Activated T-helper 9 cell treated with anti-CD3 and anti-CD28 coated beads, Interleukin-2, amount 50 U/mL, for 16 hours (primary cell): ENCODE measurements at places on chromosomes 11 and 22.

- DNase-seq, result no peak
Observed at GRCh38 chr22:33350961-33351360, 292.8 kb upstream of the SYN3 start.

GRCh38 chr11:118612378-118612777 is 5.0 kb downstream of the PHLDB1 start:
- DNase-seq, result no peak

DNA sequence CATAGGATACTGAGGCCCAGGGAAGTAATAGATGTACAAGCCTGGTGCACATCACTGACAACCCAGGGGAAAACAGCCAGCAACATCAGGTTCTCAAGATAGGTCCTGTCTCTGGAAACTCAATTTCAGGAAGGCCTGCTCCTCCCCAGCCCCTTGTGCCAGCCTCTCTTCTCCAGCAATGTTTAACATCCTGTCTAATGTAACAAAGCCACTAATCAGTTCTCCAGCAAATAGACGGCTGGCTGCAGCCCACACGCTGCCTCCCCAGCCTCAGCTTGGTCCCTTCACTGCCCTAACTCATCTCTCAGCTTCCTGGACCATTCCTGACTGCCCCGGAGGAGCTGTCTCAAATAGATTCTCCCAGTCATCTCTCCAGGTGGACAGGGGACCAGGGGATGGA is 37.8 kb downstream of the RPL27A start:
- no peak for DNase-seq

DNA sequence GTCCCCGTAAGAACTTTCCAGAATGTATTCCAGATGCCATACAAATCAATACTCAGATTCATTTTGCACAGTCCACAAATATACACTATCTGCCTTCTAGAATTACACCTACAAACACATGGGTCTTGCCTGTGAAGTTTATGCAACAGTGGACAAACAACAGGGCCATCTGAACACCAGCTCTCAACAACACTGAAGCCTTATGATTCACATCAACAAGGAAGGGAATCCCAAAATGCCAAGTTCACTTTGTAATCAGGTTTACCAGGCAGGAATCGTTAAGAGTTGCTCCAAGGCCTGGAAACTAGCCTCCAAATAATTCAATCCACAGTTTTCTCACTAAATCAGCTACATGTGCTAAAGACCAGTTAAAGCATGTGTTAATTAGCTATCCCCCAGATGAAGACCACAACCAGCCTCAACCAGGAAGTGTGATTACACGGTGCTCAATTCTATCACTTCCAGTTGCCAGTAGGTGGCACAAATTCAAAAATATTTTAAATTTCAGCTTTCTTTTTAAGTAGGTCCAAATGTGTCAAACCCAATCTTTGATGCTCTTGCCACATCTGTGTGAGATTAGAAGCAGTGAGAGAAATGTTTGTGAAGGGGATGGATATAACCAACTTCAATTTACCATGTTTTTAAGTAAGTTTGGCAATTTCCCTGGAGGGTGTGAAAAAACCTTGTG is 139.1 kb upstream of the BDNF start:
- DNase-seq, result no peak

DNA sequence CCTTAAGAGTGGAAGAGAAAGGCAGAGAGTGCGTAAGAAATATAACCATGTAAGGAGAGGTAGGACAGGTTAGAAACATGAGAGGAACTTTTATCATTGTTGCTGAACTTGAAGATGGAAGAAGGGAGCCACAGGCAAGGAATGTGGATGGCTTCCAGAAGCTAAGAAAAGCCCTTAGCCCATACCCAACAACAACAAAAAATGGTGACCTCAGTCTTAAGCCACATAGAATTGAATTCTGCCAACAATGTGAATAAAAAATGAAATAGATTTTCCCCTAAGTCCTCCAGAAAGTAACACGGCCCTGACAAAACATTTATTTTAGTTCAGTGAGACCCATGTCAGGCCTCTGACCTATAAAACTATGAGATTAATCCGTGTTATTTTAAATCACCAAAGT is 767.3 kb downstream of the FAM181B start:
- DNase-seq, result no peak

DNA sequence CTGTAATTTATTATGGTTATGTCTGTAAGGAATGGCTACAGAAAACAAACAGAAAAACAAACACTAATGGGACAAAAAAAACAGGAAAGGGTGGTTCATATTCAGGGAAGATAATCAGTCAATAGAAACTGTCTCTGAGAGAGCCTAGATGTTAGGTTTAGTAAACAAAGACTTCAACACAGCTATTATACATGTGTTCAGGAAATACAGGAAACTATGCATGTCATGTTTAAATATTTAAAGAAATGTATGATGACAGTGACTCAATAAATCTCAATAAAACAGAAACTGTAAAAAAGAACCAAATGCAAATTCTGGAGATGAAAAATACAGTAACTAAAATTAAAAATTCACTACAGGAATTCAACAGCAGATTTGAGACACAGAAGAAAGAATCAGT is 76.0 kb downstream of the PACS1 start:
- DNase-seq, result no peak

GRCh38 chr11:11420899-11421285 is 67.8 kb upstream of the CSNK2A3 start:
- no peak for DNase-seq

- no peak for DNase-seq
Observed at GRCh38 chr11:74256378-74257133, 54.9 kb downstream of the P4HA3 start.

- no peak for DNase-seq
Observed at GRCh38 chr11:27429761-27430393, 42.7 kb downstream of the LGR4 start.

- no peak for DNase-seq
Observed at GRCh38 chr11:17736930-17737817, 2.6 kb downstream of the KCNC1 start.

DNA sequence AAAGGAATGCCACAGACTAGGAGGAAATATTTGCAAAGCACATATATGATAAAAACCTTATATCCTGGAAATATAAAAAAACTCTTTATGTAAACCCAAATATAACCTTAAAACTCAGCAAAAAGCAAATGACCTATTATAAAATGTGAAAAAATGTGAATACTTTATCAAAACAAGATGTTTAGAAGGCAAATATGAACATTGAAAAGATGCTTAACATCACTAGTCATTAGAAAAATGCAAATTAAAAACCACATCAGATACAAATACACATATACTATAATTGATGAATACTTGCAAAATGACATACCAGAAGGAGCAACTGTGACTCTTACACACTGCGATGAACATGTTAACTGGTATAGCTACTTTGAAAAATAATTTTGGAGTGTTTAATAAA is 511.2 kb upstream of the LRRC4C start:
- DNase-seq, result no peak

DNA sequence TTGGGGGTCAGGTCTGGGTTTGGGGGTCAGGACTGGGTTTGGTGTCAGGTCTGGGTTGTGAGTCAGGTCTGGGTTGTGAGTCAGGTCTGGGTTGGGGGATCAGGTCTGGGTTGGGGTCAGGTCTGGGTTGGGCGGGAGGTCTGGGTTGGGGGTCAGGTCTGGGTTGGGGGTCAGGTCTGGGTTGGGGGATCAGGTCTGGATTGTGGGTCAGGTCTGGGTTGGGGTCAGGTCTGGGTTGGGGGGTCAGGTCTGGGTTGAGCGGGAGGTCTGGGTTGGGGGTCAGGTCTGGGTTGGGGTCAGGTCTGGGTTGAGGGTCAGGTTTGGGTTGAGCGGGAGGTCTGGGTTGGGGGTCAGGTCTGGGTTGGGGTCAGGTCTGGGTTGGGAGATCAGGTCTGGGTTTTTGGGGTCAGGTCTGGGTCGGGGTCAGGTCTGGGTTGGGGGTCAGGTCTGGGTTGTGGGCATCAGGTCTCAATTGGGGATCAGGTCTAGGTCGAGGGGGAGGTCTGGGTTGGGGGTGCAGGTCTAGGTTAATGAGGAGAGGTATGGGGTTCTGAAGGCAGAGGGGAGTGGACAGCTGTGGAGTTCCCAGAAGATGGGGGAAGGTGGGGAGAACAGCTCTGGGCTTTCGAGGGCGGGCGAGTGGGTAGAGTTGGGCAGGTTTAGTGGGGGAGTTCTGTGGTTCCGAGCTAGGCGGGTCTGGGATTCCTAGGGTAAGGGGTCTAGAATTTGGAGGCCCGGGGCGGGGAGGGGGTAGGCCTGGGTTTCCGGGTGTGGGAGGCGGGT is 629 bp downstream of the TTLL8 start:
- no peak for DNase-seq

DNA sequence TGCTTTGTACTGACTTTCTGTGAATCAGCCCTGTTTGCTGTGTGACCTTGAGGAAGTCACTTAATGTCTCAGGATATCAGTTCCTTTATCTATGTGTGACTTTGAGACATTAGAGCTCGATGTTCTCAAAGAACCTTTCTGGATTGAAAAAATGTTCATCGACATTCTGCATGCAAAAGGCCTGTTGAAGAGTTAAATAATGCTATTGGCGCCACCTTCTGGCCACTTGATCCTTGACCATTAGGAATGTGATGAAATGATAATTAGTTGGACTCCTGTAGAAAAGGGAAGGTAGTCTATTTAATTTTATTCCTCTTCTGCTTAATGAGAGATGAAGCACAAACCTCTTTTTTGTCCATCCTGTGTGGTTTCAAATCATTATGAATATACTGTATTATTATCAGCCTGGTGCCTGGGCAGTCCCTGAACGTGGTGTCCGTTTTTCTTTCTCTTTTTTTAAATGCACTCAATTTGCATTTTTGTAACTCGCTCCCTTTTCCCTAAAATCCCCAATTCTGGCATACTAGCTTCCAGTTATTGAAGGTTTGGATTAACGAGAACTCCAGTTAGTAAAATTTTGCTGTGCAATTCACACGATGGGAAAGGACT is 20.7 kb downstream of the ELF5 start:
- DNase-seq, result peak; percentile 13
